ENCODE measurements at places on chromosomes 6 and 20.

GRCh38 chr20:53672484-53673129, 79.0 kb upstream of the ZNF217 start:
- no peak for DNase-seq

DNA sequence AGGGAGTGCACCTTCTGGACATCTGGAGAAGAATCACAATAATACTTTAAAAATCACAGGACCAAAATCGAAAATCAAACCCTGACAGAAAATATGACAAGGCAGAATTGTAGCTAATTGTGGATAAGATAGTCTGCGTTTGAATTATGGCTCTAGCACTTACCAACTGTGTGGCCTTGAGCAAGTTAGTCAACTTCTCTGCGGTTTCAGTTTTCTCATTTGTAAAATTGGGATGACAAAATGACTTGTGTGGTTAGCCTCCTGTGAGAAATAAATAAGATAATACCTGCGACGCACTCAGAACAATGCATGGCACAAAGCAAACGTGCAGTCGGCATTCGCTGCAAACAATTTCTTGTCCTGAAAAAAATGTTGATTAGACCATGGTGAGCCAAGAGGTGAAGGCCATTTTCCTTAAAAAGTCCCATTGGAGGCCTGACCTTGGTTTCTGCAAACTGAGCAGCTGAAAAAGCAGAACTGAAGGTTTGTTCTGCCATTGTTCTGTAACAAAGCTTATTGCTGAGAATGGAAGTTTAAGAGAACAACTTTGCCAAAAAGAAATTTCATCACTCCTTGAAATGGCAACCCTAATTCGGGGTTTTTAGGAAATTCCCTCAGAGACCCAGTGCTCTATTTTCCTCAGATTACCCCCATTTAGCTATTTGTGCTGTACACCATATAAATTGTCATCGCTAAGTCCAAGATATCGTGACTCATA, 266.3 kb downstream of the ERMARD start:
- no peak for DNase-seq

DNA sequence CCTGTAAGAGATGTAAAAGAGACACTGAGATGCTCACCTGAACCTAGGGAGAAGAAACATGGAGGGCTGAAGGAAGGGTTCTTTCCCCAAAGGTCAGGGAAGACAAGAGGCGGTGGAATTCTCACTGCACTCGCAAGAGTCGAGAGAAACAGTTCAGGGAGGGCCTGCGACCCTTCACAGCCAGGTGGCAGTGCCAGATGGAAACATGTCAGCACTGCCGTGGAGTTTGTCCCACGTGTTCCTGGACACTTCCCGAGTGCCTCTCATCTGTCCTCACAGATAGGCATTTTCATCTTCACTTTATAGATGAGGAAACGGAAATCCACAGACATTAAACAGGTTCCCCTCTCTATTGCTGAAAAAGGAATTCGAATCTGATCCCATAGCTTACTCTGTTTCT, 70.4 kb upstream of the SYNJ2 start:
- no peak for DNase-seq

DNA sequence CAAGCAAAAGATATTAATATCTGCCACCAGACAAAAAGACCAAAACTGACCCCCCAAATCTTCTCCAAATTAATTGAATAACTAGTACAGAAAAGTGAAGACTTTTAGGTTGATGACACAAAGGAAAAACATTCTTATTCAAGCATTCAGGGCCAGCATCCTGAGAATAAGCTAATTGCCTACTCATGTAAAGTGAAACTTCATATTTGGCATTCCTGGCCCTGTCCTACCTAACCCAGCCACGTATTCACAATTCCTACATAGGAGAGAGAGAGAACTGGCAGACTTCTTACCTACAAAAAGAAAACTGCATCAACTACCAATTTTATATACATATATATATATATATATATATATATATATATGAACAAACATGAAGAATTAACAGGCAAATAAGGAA, 4.9 kb upstream of the ASCC3 start:
- DNase-seq: no peak

DNA sequence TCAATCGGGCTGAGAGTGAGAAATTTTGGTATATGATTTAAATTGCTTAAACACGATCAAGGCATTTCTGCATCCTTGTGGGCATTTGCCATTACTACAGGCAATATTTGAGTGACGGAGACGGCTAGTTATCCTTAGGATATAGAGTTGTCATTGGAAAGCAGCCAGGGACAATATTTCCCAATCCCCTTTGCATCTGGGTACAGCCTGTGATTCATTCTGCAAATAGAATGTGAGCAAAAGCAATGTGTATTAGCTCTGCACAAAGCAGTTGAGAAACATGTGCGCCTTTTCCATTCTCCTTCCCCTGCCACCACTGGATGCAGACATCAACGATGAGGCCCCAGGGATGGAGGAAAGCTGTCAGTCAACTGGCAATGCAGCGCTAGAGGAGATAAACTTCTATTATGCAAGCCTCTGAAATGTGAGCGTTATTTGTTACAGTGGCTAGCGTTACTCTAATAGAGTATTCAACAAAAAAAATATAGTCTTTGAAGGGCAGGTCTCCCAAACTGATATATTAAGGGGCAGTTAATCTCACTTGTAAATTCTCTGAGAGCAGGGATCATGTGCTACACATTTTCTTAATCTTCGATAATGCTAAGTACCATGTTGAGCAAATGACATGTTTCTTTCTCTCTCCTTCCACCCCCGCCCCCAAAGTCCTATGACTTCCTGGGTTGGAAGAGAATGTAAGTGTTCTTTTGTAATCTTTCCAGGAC, 37.1 kb upstream of the NCOA3 start:
- no peak for DNase-seq

DNA sequence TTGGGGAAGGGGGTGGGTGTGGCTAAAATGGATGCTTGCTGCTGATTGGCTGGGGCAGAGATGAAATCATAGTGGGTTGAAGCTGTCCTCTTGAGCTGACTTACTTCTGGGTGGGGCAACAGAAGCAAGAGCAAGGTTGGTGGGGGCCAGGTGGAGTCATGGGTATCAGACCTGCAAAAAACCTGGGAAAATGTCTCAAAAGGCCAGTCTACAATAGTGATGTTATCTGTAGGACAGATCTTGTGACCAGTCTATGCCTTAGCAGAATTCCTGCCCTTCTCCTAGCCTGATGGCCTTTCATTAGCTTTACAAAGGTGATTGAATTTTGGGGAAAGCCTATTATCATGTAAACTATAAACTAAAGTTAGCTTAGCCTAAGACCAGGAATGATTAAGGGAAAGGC, 945.7 kb downstream of the KIF16B start:
- DNase-seq: no peak

DNA sequence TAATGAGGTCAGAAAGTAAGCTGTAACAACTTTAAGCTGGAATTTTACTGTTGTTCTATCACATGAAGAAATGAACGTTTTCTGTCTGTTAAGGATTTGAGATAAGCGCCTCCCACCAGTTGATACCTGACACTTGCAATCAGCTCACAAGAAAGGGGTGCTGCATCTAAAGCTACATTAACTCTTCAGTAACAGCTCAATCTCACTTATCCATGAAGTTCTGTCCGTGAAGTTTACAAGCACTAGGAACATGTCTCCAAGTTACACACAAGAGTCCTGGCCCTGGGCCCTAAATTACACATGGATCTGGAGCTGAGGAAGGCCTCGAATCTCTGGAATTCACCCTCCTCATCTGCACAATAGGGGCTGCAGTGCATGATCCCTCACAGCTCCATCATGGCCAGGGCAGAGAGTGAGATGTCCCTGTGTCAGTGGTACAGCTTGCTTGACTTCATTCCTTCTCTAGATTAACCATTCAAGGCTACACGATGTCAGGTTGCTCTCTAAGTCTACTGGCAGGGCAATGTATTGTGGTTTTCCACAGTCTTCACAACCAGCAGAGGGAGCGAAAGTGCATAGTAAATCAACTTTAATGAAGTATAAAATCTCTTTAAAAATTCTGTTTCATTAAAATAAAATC, 182.4 kb upstream of the MCHR2 start:
- DNase-seq: no peak

GRCh38 chr6:144119376-144119775, 24.0 kb upstream of the SF3B5 start:
- no peak for DNase-seq

Data from CD8-positive, alpha-beta T cell (primary cell).